Vagina (tissue), 2 donors: ENCODE measurements at places on chromosomes 13 and 19.

- DNase-seq = no peak
Measured at GRCh38 chr19:17604372-17605025, 49.0 kb downstream of the COLGALT1 start.

- DNase-seq = no peak
Measured at GRCh38 chr19:49677231-49677900, at the start of gene PRMT1. PRMT1 (plus strand) TSS chr19:49677271; CDS start chr19:49677281, 10 bp downstream.

DNA sequence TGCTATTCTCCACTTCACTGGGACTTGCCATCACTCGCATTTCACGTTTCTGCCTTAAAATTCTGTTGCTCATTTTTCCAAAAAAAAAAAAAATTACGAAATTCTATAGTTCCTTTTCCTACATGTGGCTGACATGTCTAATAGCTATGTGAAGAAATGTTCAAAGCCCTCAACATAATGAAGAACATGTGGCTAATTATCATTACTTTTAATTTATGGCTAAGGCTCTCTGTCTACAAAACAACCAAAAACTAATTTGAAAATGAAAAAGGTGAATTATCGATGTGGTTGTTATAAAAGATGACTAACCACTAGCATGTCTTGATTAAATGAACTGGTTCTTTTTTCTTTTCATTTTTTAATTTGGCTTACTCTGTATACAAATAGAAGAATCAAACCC, 940.0 kb downstream of the EFNB2 start:
- DNase-seq = no peak

DNA sequence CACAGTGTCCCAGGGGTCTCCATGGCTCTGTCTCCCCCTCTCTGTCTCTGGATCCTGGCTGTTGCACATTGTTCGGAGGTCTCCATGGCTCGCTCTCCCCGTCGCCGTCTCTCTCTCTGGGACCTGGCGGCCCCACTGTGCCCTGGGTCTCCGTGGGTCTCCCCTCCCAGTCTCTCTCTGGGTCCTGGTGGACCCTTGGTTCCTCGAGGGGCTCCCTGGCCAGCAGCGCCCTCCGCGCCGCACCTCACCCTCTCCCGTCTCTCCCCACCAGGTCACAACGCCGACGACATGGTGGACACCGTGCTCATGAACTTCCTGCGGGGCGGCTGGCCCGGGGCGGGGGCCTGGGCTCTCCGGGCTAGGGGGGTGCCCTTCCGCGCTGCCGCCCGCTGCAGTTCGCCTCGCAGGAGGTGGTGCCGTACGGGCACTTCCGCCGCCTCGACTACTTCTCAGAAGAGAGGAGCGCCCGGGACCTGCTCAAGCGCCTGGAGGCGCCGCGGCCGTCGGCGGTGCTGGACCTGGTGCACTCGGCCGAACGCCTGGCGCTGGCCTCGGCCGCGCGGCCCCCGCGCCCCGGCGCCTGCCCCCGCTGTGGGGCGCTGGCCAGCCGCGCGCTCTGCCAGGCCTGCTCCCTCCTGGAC, 29.1 kb downstream of the SIGLEC5 start:
- no peak for DNase-seq

DNA sequence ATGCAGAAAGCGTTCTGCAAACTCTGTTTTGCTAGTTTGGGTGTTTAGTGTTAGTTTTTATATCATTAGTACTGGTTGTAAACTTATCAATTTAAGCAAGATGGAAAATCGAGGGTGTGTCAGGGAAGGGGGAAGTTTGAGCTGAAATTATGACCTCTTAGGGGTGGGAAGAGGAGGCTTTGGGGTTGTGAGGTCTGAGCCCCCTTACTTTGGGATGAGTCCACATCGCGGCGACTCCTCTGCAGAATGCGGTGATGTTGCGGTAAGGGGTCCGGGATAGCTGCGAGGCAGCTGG, 743 bp upstream of the NDUFS7 start:
- DNase-seq = no peak

DNA sequence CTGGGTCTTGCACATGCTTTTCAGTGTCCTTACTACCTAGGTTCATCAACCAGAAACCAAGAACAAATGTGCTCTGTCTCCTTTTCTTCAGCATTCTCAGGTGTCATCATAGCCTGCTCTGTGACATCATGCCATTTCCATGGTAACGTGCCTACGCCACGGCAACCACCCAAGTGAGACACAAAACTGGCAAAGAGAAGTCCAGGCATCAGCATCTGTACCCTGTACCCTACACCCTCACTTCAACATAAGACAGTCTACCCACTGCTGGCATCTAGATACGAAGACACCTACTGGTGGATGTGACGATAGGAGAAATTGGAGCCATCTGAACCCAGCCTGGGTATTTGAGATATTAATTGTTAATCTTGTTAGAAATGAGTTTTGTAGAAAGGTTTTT, 13.3 kb downstream of the ZC3H4 start:
- DNase-seq = no peak

DNA sequence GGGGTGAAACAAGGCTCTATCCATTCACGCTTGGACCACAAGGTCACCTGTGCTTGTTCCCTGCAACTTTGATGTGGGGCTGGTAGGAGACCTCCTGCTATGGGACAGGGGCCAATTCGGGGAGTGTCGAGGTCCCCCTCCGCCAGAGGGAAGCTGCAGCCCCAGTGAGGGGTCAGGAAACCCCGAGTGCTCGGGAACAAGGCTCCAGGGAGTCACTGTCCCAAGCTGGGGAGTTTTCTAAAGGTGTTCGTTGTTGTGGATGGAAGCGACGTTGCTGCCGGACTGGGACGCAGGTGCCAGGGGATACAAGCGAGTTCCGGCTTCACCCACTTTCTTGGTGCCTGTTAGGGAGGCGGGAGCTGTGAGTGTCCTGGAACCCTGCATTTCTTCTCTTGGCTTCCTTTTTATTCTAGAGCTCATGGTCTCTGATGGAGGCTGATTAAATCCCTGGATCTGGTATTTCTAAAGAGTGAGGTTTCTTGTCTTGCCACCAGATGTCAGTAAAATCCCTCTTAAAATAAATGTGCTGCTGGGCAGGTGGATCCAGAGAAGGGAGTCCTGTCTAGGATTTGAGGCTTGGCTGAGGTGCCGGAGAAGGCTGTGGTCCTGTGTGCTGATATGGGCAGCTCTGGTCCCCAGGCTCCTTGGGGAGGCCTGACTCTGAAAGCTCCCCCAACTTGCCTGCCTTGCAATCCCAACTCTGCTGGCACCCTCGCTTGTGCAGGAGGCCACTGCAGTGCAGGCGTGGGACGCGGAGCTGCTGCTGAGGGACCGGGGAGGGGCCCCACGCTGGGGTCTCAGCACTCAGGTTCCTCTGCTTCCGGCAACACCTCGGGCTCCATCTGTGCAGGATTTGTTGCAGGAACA, 153.9 kb downstream of the TEX29 start:
- no peak for DNase-seq

GRCh38 chr19:7833225-7834099, 3.4 kb downstream of the EVI5L start:
- no peak for DNase-seq

- DNase-seq = no peak
Measured at GRCh38 chr13:49220036-49220855, at the start of gene MLNR. MLNR (plus strand) TSS chr13:49220338; CDS start chr13:49220338, 0 bp downstream.

- no peak for DNase-seq
Measured at GRCh38 chr19:33239223-33239975, 13.7 kb upstream of the SLC7A10 start.

DNA sequence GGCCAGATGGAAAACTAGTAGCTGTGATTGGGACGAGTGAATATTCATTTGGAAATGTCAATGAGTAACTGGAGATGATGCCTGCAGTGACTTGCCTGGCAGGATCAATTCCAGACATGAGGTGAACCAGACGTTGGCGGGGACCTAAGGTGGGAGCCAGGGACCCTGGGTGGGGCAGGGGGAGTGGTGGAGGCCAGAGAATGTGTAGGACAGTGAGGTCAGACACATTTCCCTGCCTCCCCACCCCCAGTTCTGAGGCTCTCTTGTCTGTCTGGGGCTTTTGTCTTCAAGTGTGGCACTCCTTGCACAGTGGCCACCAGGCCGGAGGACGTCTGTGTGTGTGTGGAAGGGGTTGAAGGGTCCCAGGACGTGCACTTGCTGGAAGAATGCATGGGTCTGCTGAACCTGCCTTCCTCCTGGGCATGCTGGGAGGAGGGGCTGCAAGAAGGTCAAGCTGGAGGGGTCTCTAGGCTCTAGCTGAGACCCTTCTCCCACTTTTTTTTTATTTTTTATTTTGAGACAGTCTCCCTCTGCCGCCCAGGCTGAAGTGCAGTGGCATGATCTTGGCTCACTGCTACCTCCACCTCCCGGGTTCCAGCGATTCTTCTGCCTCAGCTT, 51.6 kb downstream of the CHST8 start:
- DNase-seq = no peak

- no peak for DNase-seq
Measured at GRCh38 chr19:45347570-45348366, 7.2 kb downstream of the KLC3 start.

- no peak for DNase-seq
Measured at GRCh38 chr13:106056851-106057250, 478.6 kb downstream of the EFNB2 start.

DNA sequence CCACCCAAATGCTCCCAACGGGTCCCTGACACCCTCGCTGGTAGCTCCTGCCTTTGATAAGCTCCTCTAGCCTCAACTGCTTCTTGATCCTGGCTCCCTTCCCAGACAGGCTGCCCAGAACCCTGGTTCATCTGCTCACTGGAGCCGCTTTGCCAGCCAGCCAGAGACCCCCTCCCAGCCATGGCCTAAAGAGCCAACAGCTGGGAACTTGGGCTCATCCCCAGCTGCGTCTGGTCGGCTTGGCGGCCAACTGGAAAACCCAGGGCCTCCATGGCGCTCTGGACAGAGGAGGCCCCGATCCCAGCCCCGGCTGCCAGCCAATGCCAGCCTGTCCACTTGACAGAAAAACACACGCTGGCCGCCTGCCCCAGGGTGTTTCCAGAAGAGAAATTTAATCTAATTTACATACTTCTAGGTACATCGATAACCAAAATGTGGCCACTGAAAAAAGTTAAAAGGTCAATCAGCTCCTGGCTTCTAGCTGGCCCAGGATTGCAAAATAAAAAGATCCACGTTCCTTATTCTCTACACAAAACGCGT, 3.0 kb upstream of the AKAP8L start:
- no peak for DNase-seq

- DNase-seq = no peak
Measured at GRCh38 chr19:47609906-47610894, 1.3 kb downstream of the BICRA start.

GRCh38 chr13:78816592-78816991, 157.6 kb upstream of the OBI1 start:
- no peak for DNase-seq

GRCh38 chr13:72504131-72504841, 223.1 kb downstream of the MZT1 start:
- no peak for DNase-seq

GRCh38 chr13:30829833-30830637, 76.0 kb upstream of the MEDAG start:
- DNase-seq = no peak

- DNase-seq = peak; percentile 46
Measured at GRCh38 chr13:111371720-111372119, 51.3 kb downstream of the TEX29 start.

GRCh38 chr13:60148918-60149317, 14.8 kb downstream of the DIAPH3 start:
- no peak for DNase-seq

DNA sequence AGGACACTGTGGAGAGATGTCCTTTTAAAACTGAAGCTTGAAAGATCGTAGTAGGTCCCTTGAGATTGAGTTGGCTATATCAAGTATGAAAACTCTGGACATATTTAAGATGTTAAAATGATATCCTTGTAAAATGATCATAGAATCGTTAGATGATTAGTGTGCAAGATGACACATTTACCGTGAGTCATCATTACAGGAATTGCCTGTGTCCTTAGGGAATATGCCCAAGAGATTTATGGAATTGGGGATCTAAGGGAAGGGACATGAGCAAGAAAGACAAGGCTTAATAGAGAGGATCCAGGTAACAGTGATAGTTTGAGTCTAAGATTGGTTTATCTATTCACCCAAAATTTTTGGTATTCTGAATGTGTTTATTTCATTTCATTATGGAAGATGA, 233.7 kb downstream of the GPC5 start:
- no peak for DNase-seq

GRCh38 chr19:34320277-34320676, 44.7 kb upstream of the GPI start:
- DNase-seq = no peak

DNA sequence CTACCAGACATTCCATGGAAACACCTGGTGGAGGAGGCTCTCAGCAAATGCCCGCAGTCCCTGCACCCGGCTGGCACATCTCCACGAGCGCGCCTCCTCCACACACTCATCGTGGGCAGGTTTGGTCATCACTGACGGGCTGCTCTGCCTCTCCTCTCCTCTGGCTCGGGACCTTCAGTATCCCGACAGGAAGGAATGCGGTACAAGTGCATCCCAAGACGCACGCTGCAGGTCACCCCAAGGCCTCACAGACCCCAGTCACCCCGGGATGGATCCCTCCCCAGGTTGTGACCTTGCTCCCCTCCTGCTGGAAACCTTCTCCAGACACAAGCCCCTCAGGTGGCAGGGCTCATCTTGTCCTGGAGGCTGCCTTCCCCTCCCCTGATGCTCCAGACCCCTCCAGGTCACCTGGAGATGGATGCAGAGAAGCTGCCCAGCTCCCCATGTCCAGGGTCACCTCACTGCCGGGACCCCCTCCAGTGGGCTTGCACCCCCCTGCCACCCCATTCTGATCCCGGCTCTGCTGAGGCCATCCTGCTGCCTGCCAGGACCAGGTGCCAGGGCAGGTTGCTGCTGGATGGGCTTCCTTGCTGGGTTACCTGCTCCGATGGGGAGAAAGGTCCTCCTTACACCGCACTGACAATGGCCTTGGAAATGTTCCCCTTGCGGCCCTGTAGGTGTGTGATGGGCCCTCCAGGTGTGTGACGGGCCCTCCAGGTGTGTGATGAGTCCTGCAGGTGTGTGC, 29.9 kb downstream of the C13orf46 start:
- DNase-seq = no peak

DNA sequence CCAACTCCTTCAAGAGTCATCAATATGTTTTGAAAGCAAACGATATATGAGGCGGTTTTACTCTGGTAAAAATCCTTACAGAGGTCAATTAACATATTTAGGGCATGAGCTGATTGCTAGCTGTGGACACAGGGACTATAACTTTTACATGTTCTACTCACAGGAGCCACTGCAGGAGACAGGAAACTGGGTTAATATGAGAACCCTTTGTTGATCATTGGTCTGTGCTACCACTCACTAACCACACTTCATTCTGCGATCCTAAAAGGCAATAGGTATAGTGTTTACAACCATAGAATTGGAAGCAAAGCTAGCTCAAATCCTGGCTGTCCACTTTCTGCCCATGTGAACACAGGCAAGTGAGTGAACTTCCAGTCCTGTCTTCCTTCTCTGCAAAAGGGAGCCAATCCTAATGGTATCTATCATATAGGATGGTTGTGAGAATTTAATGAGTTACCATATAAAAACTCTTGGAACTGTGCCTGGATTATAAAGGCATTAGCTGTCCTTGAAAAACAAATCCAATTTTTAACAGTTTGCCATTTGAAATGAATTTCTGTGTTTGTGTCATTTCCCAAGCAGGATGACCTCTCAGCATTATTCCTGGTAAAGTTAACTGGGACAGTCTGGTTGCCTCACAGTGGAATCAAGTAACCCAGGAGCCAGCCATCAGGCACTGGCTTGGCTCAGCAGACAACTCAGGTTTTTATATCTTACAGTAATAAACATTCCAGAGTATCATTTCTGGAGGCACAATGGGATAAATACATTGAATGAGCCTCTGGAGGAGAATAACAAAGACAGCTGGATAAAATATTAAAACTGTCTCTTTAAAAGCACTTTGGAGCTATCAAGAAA, 29.8 kb upstream of the RAP2A start:
- no peak for DNase-seq
